ENCODE measurements at places on chromosomes 12 and 14.

DNA sequence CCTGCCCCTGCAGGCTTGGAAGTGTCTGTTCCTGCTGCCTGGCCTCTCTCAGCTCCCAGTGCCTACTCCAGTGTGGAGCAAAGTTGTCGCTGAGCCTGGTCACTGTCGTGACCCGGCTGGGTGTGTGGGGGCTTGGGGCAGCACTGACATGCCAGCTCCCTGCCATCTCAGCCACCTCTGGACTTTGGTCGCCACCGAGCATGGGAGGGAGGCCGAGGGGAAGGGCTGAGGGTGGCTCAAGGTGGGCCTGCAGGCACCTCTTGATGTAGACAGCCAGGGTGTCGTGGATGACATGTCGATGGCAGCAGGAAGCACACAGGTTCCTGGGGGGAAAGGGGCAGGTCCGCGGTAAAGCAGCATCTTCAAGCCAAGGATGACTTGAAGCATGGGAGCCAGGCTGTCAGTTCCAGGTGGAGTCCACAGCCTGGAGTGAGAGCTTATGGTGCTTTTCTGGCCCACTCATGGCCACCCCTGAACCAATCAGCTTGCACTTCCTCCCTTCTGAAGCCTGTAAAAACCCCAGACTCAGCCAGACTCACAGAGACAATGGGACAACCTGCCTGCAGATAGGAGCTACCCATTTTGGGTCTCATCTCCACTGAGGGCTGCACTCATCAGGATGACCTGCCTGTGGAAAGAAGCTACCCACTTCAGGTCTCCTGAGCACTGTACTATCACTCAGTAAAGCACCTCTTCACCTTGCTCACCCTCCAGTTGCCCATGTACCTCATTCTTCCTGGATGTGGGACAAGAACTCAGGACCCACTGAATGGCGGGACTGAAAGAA, 210.1 kb downstream of the MON2 start:
- DNase-seq = no peak

DNA sequence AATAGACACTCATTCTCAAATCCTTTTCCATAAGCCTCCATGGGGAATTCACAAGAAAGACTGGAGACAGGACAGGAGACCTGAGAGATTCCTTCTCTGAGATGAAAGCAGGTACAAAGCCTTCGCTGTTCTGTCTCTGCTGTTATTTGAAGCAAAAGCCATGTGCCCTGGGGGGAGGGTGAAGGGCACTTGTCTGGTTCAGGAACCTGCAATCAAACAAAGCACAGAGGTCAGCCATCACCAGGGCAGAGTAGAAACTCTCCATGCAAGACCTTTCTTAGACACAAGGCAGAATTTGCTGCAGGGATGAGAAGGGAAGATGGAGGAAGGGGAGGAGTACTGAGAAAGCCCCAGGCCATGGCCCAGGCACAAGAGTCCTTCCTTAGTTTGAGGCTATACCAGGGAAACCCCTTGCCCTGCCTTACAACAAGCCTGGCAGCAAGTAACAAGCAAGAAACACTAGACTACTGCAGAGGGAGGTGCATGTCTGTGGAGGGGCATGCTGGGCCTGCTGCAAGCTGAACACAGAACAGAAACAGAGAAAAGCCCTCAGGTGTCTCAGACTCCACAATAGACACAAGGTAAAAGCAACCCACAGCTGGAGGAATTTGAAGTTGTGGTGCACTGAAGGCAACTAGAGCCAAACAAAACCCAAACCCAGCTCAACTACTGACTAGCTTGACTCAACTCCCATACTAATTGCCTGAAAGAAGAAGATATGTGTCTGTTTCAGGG, 7.8 kb upstream of the ART4 start:
- DNase-seq = no peak

GRCh38 chr12:120466560-120467315, 2.8 kb downstream of the SRSF9 start:
- DNase-seq = peak; percentile 38

DNA sequence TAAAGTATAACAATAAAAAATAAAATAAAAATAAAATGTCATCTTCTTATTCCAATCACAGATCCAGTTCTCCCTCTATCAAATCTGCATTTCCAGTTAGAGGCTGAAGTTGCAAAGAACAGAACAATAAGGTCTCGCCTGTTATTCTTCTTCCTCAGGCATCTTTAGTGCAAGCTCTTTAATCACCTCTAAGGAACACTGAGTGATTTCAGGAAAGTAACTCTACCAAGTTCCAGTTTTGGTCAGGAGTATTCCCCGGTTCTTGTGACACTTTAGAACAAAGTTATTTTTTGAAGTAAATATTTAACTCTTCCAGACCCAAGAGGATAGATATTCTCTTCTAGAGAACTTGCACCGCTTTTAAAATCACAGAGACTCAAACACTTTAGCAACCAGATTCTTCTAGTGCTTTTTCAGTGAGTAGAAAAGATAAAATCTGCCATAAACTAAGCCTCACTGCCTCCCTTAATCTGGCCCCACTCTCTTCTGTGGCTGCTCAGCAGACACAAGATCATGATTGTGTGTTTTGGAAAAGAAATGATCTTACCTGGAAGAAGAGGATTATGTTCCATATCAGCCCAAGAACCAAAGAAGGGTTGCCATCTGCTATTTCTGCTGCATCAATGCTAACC, 57.9 kb upstream of the DICER1 start:
- DNase-seq = no peak

GRCh38 chr12:53995378-53996239, 4.4 kb upstream of the HOXC9 start:
- no peak for DNase-seq

DNA sequence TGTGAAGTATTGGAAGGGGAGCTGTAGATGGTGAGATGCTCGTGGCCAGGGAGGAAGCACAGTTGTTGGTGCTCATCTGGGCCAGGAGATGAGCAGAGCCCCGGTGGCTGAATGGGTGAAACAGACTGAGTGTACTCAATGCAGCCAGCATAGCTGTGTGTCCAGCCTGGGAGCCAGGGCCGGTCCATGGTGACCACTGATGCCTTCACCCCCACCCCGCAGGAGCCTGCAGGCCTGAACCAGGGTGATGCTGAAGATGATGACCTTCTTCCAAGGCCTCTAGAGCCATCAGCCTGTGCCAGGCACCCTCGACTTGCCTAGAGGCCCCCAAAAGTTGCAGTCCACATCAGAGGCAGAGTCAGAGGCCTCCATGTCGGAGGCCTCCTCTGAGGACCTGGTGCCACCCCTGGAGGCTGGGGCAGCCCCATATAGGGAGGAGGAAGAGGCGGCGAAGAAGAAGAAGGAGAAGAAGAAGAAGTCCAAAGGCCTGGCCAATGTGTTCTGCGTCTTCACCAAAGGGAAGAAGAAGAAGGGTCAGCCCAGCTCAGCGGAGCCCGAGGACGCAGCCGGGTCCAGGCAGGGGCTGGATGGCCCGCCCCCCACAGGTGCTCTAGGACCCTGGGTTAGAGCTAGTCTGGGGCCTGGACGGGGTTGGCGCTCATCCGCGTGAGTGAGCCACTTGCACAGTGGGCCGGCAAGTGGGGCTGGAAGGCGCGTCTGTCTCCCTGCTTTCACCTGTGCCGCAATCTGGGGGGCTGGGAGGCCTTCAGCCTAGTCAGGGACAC, 3.0 kb downstream of the TNFAIP2 start:
- no peak for DNase-seq

DNA sequence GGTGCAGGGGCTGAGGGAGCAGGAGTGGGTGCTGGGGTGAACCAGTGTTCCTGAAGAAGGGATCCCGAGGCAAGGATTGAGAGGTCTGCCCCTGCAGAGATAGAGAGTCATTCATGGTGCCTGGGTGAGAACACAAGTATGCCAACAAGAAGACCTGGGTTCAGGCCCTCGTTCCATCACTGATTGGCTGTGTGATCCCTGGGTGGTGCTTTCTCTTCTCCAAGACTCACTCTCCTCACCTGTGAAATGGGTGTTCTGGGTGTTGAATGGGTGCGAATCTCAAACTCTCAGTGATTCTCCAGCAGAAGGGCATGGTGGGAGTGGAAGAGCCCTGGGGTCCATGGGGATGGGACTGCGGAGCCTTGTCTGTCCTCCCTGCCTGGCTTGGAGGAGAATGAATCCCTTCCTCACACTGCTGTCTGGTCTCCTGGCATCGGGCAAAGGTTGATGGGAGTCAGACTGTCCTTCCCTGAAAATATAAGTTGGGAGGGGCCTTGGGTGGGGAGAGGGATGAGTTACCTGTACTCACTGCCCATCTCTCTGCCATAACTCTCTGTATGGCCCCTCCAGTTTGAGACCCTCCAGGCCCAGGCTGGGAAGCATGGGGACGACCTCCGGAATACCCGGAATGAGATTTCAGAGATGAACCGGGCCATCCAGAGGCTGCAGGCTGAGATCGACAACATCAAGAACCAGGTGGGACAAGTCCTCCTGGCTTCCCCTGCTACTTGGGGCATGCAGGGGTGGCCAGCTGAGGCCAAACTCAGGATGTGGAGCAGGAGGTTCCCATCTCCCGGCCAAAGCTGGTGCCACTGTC, 9.6 kb downstream of the KRT7 start:
- no peak for DNase-seq

DNA sequence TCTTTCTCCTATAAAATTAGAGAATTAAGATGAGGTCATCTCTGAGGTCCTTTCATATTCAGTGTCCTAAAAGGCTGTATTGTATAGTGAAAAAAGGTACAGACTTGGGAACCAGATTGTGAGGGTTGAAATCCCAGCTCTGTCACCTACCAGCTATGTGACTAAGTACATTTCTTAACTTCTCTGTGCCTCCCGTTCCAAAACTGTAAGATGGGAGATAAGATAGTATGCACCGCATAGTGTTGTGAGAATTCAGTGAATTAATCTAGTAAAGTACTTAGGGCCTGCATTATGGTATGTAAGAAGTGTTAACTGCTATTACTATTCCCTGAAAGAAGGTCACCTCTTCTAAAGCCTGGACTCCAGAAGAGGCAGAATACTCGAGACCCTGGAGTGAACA, 60.6 kb downstream of the GNG2 start:
- DNase-seq = no peak

DNA sequence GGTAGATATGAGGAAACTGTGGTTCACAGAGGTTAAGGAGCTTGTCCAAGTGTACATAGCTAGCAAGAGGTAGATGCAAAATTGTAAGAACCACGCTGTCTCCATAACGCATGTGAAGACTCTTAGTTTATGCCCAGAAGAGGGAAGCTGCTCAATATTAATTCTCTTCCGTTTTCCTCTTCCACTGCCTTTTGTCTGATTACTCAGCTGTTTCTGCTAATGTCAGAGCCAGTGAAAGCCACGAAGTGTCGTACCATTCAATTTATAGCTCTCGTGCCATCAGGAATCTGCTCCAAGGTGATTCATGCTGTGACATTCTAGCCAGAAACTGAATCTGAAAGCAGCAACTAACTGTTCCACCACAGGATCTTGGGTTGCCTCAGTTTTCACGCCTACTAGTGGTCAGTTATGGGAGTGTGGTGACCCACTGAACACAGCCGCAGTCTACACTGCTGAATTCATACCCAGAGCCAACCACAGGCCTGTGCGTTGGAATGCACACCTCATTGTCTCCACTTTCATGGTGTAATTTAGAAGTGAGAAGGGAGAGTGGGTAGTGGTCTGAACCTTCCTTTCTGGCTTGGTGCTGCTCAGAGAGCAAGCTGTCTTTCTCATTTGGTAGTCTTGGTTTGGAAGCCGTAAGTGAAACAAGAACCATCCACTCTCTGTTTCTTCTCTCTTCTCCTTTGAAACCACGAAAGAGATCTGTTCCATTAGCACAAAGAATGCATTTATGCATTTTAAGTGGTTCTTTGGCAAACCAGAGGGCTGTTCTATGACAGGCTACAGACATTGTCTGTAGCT, 74.2 kb upstream of the NAP1L1 start:
- DNase-seq = peak; percentile 78

DNA sequence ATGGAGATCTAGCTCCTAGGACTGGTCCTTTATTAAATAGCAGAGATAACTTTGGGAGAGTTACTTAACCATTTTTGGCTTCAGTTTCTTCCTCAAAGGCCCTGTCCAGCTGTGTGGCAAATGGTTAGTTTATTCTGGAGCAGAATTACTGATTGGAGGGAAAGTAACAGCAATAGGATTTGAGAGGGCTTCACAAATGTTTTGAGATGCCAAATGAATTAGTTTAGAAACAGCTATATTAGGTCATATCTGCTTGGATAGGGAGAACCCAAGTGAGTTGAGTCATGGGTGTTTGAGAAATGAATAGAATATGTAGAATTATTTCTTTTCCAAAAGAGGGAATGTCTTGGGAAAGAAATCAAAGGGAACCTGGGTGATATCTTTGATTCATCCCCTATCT, 17.5 kb downstream of the RASSF3 start:
- DNase-seq = no peak

GRCh38 chr14:33679025-33679424, 271.8 kb downstream of the EGLN3 start:
- no peak for DNase-seq

- DNase-seq = no peak
These were observed 246.2 kb upstream of the GRIP1 start for GRCh38 chr12:66925083-66925482.

DNA sequence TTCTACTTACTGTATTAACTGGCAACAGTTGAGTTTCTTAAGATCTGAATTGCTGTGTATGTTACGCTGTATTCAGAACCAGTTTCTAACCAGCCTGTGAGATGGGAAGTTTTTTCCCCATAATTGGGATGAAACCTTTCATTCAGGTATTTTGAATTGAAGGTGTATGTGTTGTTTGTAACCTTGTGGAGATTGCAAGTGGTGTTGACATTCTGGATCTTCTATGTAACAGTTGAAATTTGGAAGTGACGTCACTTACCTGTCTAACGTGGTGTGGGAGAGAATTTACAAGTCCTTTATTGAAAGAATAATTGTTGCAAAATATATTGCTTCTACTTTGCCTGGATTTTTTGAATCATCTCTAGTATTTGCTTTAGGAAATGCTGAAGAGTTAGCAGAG, 5.5 kb downstream of the RAN start:
- no peak for DNase-seq

GRCh38 chr12:78929075-78929418, 64.5 kb downstream of the SYT1 start:
- no peak for DNase-seq

DNA sequence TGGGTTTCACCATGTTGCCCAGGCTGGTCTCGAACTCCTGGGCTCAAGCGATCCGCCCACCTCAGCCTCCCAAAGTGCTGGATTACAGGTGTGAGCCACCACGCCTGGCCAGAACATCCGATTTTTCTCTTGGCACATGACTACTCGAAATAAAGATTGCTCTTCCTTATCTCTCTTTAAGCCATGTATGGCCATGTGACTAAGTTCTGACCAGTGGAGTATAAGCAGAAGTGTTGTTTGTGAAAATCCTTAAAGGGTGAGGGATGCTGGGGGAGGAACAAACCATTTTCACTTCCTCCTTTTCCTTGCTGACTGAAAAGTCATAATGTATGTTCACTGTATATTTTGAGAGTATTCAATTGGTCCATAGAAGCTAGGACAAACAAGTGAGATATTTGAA, 50.7 kb upstream of the ATF7IP start:
- DNase-seq = no peak

DNA sequence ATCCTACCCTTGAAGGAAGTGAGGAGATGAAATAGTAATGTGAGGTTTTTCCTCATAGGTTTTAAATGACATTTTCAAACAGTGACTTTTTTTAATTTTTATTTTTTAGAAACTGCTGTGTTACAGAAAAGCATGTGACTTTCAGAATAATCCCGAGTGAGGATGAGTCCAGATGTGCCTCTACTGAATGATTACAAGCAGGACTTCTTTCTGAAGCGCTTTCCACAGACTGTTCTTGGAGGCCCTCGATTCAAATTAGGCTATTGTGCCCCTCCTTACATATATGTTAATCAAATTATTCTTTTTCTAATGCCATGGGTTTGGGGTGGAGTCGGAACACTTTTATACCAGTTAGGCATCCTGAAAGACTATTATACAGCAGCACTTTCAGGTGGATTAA, 15.8 kb downstream of the PCNX4 start:
- no peak for DNase-seq

All from activated naive CD4-positive, alpha-beta T cell treated with anti-CD3 and anti-CD28 coated beads, Interleukin-2, amount 50 U/mL, for 72 hours (primary cell).